ENCODE measurements at places on chromosomes 1 and 21. TPM values are rescaled to one million over a fixed set of nuclear protein-coding genes. Genes with fewer than 3 reads are reported as not detected.

- no peak for ATAC-seq
Observed at GRCh38 chr1:22772014-22772413, 61.4 kb downstream of the EPHB2 start.

- ATAC-seq: no peak
Observed at GRCh38 chr21:16117851-16118590, 388.2 kb downstream of the USP25 start.

DNA sequence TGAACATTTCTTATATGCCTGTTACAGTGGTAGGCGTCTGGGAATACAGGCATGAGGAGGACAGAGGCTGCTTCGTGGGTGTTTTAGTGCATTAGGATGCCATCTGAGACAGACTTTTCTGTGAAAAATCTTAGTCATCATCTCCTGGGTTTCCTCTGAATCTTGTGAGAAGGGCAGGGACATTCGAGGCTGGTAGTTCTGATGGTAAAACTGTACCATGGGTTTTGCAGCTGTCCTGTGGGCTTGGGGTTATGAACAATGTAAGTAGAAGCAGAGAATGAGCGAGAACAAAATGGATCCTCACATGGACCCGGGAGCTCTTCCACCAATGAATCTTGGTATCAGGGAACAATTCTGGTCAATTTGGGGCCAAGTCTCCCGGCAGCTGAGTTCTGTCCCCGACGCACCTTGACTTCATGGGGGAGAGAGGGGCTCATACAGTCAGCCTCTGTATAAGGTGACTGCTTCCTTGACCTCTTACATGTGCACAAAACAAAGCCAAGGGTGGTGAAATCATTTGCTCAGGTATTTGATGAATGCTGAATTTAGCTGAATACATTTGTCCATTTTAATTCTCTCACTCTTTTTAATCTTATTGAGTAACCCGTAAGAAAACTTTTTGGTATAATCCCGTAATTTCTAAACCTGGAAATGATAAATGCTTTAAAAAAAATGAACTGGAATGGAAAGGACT is 63.6 kb upstream of the ERRFI1 start:
- ATAC-seq: peak; percentile 50

DNA sequence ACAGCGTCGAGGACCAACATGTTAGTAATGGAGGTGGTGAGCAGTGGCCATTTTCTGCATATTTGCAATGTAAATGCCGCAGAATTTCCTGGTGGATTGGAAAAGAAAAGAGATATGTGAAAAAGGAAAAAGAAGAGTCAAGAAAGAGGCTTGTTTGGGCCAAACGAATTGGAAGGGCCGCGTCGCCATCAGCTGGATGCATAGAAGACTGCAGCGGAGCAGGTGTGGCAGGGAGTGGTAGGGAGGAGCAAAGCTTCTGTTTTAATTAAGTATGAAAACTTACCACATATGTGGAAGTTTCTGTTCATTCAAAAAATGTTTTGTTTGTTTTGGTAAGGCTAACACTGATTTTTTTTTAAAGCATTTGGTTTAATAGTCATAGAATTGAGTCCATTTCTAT is 690.7 kb downstream of the NCAM2 start:
- no peak for ATAC-seq

GRCh38 chr1:147409886-147410285 is 131.4 kb upstream of the BCL9 start:
- ATAC-seq: no peak

GRCh38 chr1:234915924-234916675 is 212.5 kb downstream of the TOMM20 start:
- no peak for ATAC-seq

The NEK7 gene
- total RNA-seq: 64.3 TPM

- peak; percentile 99 for ATAC-seq
Observed at GRCh38 chr1:181044449-181044966, 10.7 kb downstream of the MR1 start.

- ATAC-seq: no peak
Observed at GRCh38 chr1:29515170-29515955, 279.0 kb downstream of the PTPRU start.

DNA sequence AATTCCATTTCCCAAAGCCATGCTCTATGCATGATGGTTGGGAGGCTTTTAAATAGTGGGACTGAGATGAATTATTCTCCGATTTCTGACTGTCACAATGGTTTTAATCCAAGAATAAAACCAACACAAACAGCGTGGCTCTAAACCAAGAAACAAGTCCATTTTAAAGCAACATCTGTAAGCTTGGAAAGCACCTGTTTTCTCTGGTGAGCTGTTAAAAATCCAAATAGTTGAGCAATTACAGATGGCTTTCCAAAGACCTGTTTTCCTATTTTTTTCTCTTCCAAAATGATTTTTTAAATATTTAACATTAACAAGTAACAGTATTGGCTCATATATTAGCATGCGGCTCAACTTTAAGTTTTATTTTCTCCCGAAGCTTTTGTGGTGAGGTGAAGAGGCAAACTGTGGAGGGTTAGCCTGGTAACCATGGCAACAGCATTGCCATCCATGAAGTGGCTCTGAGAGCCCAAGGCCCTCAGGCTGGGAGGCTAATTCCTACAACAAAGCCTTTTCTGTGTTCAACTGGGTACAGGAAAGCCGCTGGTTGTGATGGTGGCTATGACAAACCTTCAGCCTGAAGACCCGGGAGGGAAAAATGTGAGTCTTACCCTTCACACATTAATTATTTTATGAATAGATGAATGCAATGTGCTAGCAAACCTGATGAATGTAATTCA is 56.7 kb upstream of the B3GALT5 start:
- no peak for ATAC-seq

DNA sequence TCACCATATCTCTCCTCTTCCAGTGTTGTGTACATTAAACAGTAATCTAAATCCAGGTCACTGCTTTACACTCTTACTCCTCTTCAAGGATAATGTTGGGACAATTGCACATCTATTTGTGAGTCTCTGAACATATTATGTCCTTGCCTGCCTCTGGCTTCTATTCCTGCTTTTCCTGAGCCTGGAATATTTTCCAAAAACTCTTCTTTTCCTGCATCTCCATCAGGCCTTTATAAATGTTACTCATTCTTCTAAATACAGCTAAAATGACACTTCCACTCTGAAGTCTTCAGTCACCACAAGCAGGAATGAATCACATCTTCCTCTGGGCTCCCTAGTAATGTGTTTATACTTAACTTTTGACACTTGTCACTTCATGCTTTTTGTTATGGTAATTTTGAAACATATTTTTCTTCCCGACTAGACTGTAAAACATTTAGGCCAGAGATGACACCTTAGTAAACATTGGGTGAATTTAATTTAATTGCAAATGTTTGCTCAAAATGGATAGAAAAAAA is 396.0 kb downstream of the LRRIQ3 start:
- ATAC-seq: no peak

DNA sequence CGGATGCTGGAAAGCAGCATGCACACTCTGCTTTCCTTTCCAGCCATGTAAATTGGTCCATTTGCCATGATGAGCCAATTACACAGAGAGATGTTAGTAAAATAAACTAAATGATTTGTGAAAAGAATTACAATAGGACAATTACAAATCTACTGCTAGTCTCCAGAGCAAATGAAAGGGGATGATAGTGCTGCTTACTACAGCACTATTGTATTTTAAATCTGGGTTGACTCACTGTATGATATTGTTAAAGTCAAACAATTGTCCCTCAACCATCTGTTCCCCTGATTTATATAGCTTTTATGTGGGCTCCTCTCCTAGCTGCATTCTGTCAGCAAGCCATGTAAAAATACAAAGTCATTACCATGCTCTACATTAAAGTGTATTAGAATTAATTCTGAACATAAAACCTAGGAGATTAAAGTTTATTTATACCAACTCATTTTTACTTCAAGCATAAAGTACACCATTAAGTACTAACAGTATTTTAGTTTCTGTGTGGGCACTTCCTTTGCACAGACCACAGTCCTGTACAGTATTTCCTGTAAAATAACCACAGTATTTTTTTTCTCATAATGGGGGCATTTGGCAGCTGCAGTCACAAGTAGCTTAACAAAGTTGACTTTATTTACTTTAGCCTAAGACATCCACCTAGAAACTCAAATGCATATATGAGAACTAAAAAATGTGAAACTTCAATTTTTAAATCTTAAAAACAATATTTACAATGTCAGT is 135.8 kb downstream of the VAV3 start:
- ATAC-seq: peak; percentile 40

DNA sequence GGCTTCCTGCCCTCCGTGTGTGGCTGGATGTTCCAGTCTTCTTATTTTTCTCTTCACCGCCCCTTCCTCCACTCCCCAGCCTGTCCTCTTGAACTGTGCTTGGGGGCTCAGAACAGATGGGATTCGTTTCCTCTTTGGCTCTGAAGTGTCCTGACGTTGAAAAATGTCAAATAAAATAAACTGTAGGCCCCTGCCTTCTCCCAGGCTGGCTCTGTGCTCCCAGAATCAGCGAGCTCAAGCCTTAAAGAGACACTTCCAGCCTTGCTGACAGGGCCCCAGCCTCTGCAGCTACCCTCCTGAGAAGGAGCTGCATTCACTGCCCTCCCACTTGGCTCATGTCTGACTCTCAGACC is 104.2 kb upstream of the IPO9 start:
- no peak for ATAC-seq

GRCh38 chr1:157363660-157364140 is 188.6 kb downstream of the FCRL5 start:
- ATAC-seq: peak; percentile 32

GRCh38 chr21:35705237-35705887 is 355.0 kb downstream of the SETD4 start:
- ATAC-seq: no peak

The OR2L2 gene
- 0.11 TPM for total RNA-seq

DNA sequence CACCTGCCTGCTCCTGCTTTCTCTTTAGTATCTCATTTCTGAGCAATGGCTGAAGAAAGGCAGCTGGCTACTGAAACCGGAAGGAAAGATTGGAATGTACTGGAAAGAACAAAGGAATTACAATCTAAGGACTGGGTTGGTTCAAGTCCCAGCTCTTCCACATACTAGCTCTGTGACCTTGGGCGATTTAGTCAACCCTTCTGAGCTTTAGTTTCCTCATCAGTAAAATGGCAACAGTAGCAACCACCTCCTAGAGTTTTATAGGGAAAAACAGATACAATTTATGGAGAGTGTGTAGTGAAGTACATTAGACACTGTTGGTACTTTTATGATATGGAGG is 158.8 kb downstream of the KAZN start:
- no peak for ATAC-seq

- no peak for ATAC-seq
Observed at GRCh38 chr1:235106457-235106856, 22.2 kb downstream of the TOMM20 start.

GRCh38 chr1:66730462-66730861 is 21.8 kb upstream of the DYNLT5 start:
- ATAC-seq: no peak

The ARMH1 gene
- total RNA-seq: 65.8 TPM

DNA sequence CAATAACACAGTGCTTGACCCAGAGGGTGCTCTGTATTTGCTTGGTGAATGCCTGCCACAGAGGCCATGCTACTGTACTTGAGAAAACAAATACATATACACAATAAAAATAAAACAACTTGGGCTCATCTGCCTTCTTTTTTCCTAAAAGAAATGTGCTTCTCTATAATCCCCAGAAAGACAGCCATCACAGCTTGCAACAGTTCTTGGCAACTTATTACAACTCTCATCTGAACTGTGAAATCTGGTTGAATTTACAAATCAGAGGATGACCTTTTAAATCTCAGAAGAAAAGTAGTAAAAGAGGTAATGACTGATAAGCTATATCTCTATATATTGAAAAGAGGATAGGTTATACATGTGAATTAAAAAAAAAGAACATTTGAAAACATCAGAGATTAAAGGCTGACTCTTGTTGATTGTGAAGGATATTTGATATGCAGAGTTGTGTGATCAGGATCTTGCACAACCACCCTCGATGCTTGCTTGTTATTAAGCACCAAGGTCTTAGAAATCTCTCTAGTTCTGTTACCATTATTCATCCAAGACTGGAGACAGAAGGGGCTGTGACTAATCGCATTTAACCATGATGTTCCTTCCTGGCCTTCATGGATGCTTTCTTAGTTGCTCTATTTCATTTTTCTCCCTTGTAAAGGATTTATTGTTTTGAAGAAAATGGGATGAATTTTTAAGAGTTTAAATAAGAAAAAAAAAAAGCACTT is 213.4 kb downstream of the APP start:
- ATAC-seq: no peak

- ATAC-seq: peak; percentile 47
Observed at GRCh38 chr1:245953876-245954660, 553.0 kb downstream of the SMYD3 start.

GRCh38 chr1:95049935-95050334 is 22.8 kb downstream of the ALG14 start:
- ATAC-seq: no peak

- peak; percentile 12 for ATAC-seq
Observed at GRCh38 chr1:201793306-201793925, 35.5 kb upstream of the IPO9 start.

DNA sequence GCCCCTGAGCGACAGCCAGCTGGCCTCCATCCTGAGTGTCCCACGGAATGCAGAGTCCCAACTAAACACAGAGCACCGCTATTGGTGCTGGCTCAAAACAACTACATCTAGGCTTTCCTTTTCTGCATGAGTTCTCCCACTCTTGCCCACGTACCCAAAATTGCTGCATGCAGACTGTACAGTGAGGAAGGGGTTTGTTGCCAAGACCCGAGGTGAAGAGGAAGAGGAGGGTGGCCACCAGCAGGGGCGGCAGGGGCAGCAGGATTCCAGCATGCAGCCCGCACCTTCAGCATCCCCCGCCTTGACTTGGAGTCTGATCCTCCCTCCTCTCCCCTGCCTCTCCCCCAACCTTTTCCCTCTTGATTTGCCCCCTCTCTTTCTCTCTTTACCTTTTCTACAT is 8.0 kb downstream of the S100A9 start:
- no peak for ATAC-seq

DNA sequence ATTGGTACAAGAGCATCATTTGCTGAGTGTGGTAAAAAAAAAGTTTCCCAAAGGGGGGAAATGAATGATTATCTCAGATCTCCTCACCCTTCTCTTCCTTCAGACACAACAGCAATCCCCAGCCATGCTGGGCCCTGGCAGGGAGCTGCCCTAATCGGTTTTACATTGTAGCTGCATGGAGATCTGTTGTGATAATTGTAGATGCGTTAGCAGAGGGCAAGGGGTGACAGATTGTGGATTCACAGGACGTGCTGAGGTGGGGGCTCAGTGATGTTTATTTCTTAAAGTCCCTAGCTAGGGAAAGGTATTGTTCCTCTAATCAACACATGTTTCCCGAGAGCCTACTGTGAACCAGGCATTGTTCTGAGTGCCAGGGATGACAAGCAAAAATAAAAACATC is 304.1 kb downstream of the PBX1 start:
- no peak for ATAC-seq

- ATAC-seq: no peak
Observed at GRCh38 chr1:11813021-11813420, 7.0 kb downstream of the CLCN6 start.

The TEX38 gene
- 0.26 TPM for total RNA-seq

DNA sequence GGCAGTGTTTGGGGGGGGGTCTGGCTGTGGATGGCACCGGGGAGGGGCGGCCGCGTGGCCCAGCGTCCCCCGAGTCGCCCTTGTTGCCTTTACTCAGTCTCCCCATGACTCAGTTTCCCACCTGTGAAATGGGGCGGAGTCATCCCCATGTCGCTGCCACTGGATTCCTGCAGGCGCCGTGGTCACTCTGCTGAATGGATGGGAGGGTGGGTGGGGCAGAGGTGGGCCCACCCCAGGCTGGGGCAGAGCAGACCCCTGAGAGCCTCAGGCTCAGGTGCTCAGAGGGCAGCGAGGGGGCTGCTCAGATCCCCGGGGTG is 2.0 kb downstream of the COL6A1 start:
- ATAC-seq: no peak

GRCh38 chr1:171140956-171141687 is 44.0 kb upstream of the FMO2 start:
- ATAC-seq: no peak
